GM04503 (cell line): ENCODE measurements at places on chromosomes 6 and 20.
A peak's percentile ranks its signal among the peaks of the same experiment; 100 is the strongest.

GRCh38 chr20:53565254-53565653, 28.4 kb downstream of the ZNF217 start:
- no peak for DNase-seq

- no peak for DNase-seq
Measured at GRCh38 chr6:42236682-42237473, 19.2 kb upstream of the MRPS10 start.

GRCh38 chr20:10508060-10508459, 73.0 kb downstream of the SLX4IP start:
- peak; percentile 7 for DNase-seq

DNA sequence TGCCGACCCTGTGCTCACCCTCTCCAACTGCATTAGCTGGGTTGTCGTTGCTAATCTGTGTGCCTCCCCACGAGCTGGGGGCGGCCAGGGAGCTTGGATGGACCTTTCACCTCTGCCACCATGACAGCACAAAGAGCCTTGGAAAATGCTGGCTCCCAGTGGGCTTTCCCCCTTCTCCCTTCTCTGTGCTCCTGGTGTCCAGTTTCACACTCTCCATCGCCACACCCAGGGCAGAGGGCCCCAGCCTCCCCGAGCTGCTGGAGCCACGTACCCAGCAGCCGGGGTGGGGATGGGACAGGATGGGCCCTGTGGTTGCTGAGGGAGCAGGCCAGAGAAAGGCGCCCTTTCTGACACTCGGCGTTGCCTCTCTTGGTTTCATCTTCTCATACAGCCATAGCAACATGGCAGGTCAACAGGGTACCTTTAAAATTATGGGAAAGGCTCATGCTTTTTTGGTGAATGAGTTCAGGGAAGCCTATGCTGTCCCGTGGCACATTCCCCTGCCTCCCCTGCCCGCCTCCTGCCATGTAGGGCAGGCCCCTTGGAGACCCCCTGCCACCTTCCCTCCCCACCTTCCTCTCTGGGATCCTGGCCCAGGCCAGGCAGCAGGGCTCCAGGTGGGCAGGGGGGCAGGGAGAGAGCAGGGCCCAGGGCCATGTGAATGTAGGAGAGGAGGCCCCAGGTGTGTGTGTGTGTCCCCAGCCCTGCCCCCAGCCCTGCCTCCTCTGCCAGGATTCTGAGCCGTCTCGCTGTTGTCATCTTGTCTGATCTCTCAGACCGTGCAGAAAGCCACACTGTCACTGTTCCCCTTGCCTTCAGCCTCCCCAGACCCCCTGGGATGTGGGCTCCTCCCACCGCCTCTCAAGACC, 85.2 kb upstream of the CCDC167 start:
- no peak for DNase-seq

GRCh38 chr6:160519603-160520042, 144.5 kb downstream of the LPA start:
- DNase-seq: no peak

DNA sequence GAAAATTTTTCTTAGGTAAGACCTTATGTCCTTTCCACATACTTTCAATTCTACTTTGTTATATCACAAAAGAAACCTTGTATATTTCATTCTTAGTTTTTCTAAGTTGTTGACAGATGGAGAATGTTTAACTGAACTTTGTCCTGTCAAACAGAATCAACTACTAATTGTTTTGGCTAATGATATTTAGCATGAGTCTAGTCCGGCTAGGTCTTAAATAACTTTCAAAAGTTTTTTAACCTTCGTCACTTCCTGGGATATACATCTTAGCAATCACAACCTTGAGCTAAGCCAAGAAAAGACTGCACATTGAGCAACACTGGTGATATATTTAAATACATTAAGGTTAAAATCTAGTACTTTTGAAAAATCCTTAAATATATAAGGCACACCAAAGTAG, 62.9 kb upstream of the RUNX2 start:
- DNase-seq: no peak

DNA sequence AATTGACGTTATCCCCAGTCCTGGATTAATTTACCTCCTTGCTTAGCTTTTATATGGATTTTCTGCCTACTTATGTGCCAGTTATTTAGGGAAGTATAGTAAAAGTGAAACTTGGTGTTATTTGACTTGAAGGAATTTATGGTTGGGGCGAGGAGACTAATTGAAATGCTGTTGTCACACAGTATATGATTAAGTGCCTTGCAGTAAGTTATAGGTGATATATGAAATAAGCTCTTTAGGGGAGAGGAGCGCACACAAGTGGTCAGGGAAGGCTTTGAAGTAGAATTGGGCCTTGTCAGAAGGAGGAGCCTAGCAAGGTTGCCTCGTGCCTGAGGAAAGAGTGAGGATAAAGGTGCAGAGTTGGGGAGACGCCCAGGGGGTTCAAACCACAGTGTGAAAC, 20.5 kb downstream of the NCOA7 start:
- no peak for DNase-seq

- no peak for DNase-seq
Measured at GRCh38 chr6:45563844-45564243, 186.1 kb upstream of the SUPT3H start.

DNA sequence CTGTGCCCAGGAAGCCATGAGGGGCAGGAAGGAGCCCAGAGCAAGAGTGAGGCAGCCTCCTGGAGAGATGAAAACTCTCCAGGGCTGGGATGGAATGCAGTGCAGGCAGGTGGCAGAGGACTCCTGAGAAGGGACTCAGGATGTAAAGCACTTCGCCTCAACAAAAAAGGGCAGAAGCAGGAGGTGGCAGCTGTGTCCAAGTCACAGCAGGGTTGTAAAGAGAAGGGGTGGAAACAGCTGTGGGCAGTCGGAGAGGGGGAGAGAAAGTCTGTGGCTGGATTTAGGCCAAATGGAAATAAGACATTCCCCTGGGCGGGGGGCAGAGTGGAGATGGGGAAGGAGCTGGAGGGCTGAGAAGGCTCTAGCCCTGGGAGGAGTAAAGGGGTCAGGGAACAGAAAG, 34.9 kb downstream of the CYP21A2 start:
- no peak for DNase-seq

- no peak for DNase-seq
Measured at GRCh38 chr6:15480525-15480924, 182.3 kb downstream of the DTNBP1 start.

DNA sequence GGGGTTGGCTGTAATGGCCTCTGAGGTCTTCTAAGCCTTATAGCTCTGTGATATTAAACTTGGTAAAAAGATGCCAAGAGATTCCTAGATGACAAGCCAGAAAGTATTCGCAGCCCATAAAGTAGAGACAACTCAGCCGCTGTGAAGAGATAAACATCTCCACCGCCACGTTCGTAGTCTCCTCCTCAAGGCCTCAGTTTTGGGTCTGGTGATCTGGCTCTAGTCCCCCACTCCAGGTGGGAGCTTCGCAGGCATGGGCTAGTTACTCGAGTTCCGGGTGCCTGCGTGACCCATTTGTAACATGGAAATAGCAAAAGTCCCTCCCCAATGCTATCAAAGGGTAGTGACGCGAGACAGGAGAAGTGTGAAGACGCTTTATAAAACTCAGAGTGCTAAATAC, 28.3 kb upstream of the AFDN start:
- no peak for DNase-seq
